Left ventricle myocardium inferior (tissue), 1 donor: ENCODE measurements at places on chromosomes 13 and 19. TPM values are rescaled to one million over a fixed set of nuclear protein-coding genes. Genes with fewer than 3 reads are reported as not detected.

The NALCN gene
- 8.3 TPM for total RNA-seq

The APLP1 gene
- 23.9 TPM for total RNA-seq

The GPC6 gene
- 1.8 TPM for total RNA-seq

DNA sequence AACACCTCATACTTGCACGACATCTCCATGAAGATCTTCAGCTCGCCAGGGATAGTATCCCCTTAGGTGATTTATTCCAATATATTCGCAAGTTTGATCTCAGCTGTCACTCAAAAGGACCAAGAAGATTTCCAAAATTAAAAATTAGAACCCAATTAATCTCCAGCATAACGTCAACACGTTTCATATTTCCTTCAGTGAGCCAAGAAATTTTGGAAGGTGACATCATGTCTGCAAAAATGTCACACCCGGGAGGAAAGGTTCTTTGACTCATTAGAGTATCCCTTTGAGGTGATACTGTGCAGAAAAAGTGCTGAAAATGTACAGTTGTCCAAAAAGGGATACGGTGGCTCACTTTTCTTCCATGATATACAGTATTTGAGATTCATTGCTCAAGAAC lies 569.6 kb downstream of the EFNB2 start:
- no peak for DNase-seq

GRCh38 chr13:90776051-90776748 lies 571.3 kb upstream of the MIR17HG start:
- DNase-seq: no peak

The MIDN gene
- total RNA-seq: 60.5 TPM

GRCh38 chr19:22623841-22624221 lies 10.3 kb upstream of the ZNF492 start:
- no peak for DNase-seq

- DNase-seq: no peak
These were observed 1.2 kb downstream of the EEF2 start for GRCh38 chr19:3983936-3984583.

The LGALS14 gene
- total RNA-seq: not detected

DNA sequence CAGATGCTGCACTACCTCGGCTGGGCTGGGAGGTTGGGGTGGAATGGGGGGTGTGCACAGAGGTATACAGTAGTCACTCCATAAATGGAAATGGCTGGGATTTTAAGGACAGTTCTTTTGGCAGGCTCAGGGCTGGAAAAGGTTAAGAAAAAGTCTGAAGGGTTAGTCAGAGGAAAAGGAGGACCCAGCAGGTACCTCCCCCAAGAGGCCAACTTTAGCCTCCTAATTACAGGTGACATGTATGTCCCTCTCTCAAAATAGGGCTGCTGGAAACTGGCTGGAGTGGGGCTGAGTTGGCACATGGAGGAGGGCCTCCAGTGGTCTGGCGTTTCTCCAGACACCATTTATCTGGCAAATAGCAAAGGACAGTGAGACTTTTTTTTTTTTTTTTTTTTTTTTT lies 994 bp downstream of the CCDC194 start:
- DNase-seq: no peak

The LIM2 gene
- total RNA-seq: not detected

The CBARP gene
- 0.96 TPM for total RNA-seq

GRCh38 chr13:99968521-99969452 lies 2.8 kb downstream of the ZIC5 start:
- DNase-seq: no peak

DNA sequence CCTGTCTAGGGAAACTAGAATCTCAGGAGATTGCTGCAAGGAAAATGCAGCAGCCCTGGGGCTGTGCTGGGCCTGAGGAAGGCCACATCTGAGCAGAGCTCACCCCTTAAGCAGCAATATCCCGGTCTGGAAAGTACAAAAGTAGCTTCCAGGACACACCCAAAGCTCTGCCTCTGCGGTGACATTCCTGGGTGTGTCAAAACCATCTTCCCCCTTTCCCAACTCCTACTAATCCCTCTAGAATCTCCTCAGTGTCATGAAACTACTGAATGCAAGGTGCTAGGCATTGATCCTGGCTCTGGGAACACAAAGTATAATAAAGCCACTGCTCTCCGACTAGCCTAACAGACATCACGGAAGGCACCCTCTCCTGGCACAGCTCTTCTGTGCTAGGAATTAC lies 5.0 kb downstream of the PBX4 start:
- DNase-seq: no peak

GRCh38 chr19:3607303-3608078 lies 816 bp upstream of the TBXA2R start:
- DNase-seq: peak; percentile 72

DNA sequence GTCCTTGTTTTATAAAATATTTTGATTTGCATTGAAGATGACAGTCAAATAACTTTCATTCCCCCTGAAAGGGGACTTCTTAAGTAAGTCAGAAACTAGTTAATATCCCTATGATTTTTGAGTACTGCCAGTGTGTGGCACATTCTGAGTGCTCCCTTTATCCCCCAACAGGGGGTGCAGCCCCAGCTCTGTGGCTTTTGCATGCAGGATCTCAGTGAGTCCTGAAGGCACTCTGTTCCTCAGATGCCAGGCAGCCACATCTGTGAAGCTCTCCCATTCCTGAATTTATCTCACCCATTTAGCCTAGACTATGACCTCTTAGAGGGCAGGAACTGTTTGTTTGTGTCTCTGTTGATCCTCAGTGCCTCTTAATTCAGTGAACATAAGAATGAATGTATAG lies 123.1 kb downstream of the CDK8 start:
- no peak for DNase-seq
